ENCODE measurements at places on chromosomes 4 and X.

GRCh38 chr4:123661080-123661737, 264.6 kb downstream of the SPRY1 start:
- no peak for DNase-seq

DNA sequence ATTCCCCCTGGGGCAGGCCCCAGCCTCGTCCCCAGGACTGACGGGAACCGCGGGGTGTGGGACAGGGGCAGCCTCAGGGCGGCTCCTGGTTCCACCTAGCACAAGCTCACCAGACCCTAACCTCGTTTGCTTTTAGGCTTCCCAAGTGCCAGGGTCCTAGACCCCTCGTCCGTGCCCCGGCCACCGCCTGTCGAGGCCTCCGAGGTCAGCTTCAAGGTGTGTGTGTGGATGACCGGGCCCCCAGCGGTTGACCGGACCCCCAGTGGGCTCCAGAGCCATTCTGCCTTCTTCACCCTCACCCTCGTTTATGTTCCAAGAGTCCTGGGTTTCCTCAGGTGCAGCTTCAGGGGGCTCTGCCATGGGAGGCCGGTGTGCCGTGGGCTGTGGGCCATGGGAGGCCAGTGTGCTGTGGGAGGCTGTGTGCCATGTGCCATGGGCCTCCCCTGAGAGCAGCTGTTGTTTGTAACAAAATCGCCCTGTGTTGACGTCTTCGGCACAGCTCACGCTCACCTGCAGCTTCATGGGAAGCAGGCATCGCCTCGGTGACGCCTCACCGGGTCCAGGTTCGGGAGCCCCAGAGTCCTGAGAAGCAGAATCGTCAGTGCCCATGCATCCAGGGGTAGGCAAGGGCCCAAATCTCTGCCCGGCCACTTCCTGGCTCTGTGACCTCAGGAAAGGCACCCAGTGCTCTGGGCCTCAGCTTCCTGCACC, 43.0 kb upstream of the HMX1 start:
- no peak for DNase-seq

DNA sequence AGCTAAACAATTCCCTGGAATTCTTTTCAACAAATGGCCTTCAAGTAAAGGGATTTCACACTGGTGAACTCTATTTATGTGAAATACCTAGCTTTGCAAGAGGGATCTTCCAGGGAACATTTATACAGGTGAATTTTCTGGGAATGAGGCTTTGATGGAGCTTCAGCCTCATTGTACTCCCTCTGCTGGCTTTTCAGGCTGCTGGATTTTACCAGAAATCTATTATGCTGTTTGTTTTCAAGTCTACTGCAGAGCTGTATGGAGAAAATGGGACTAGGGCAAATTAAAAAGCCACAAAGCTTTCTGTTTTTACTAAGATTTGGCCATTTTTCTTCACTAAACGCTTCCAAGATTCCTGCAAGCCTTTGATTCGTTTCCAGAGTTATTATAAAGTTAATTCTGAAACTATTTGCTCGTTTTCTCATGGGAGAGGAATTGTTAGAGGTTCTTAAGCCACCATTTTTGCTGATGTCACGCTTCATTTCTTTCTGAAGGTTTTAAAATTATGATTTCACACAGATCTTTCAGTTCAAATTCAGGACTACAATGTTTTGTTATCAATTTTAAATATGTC, 31.6 kb downstream of the KDM6A start:
- DNase-seq: no peak

DNA sequence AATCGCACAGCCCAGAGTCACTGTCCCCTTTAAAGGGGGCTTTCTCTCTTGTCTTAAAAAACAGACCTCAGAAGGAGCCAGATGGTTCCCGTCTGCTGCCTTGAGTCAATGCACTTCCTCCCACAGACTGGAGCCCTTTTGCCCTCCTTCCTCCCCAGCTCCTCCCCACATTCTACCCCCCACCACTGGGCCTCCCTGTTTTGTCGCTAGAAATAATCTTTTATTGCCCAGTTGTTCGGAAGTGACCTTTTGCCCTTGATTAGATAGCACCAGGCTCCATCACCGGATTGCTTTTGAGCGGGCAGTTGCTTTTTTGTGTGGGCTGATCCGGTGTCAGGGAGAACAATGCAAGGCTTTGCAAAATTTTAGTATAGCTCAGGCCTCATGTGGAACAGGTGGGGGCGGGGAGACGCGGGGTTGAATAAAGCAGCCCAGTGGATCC, 47.7 kb downstream of the SPRY1 start:
- DNase-seq: no peak

- no peak for DNase-seq
These were observed 485 bp downstream of the AADAT start for GRCh38 chr4:170089274-170089667.

DNA sequence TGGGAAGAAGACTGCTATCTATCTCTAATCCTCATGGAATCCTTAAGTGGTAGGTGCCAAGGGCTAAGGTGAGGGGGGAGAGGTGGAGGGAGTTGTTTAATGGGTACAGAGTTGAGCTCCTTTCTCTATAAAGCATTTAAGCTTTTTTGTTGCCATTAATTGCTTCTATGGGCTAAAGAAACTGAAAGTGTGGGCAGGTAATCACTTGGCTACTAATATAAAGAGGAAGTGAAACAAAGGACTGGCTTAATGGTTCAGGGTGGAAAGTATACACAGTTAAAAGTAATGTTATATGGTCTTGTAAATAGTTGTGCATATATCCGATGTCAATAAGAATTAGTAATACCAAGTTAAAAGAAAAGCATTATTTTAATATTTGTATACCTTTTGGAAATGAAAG, 83.9 kb downstream of the POLA1 start:
- DNase-seq: no peak

DNA sequence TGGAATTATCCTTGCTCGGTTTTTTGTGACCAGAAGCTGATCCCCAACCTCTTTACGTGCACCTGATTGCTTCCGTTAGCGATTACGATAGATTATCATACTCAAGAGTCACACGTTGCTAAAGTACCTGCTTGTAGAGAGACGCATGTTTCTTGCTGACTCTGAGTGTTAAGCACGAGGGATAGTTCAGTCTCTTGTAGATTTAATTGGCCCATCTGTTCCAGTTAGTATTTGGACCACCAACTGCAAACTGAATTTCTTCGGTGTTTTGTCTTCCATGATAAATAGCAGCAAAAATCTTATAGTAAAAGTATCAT, 516 bp upstream of the COX18 start:
- DNase-seq: no peak

DNA sequence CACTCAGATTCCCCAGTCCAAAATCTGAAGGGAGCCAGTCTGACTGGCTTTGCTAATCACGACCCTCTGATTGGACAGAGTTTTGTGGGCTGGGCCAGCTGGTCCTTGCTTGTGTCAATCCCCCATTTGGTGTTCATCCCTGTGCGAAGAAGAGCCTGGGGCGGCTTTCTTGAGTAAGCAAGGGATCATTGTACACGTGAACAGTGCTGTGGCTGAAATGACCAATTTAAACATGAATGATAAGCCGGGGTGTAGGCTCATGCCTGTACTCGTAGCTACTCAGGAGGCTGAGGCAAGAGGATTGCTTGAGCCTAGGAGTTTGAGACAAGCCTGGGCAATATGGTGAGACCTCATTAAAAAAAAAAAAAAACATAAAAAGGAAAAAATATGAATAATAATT, 379.1 kb downstream of the RAPGEF2 start:
- no peak for DNase-seq

DNA sequence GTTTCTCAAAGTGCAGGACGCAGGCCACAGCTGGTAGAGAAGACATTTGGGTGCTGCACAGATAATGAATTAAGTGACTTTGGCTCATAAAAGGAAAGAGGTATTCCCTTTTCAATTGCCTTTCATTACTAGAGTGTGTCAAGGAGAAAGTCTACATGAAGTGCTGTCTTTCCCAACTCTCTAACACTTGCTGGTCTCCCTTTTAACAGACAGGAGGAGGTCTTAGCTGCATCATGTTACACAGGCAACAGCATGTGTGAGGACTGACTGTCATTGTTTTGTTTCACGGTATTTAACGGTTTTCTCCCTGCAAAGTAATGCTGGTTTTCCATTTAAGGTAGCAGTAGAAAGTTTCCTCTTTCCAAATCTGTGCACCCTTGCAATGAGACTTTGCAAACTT, 291.3 kb upstream of the LDB2 start:
- no peak for DNase-seq

DNA sequence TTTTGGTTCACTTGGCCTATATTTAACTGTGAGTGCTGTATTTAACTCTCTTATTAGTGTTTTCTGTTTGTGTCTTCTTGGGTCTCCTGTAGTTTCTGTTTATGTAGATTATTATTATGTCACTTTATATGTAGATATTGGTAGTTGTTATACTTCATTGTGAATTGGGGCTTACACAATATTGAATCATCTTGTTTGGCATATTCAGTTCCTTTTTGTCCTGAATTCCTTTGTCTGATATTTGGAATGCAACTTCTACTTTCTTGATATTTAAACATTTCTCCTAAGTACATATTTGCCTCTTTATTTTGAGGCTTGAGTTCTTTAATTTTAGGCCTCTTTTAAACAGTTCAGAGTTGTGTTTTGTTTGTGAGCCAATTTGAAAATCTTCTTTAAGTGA, 544.8 kb upstream of the ADGRL3 start:
- DNase-seq: no peak

- no peak for DNase-seq
These were observed 9.6 kb upstream of the PPP3CA start for GRCh38 chr4:101356928-101357327.

- DNase-seq: no peak
These were observed 72.9 kb downstream of the WDR19 start for GRCh38 chr4:39255266-39255665.
